Mucosa of gallbladder (tissue), 1 donor: ENCODE measurements at places on chromosomes 7 and 10. TPM values are rescaled to one million over a fixed set of nuclear protein-coding genes. Genes with fewer than 3 reads are reported as not detected.

DNA sequence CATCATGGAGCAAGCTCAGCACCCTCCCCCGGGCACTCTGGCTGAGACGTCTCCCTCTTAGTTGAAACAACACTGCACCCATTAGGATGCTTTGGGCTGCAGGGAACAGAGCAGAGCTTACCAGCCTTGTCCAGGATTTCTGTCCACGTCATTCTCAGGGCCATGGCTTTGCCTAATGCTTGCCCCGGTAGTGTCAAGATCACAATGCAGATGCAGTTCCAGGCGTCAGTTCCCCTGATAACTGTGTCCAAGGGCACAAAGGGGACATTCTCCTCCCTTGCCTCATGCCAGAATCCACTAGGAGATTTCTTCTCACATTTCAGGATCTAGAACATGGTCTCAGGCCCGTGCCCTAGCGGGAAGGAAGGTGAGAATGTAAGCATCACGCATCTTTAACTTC, 17.2 kb upstream of the GRB10 start:
- no peak for DNase-seq

- DNase-seq = no peak
Measured at GRCh38 chr10:51255381-51255780, 181.1 kb downstream of the PRKG1 start.

- no peak for DNase-seq
Measured at GRCh38 chr7:116317907-116318306, 107.6 kb downstream of the TES start.

GRCh38 chr7:66920769-66921395, at the start of gene TMEM248:
TSS of gene TMEM248 (plus strand) at chr7:66921225. CDS start at chr7:66941866, 20,641 bp downstream.
- DNase-seq = peak; percentile 92

DNA sequence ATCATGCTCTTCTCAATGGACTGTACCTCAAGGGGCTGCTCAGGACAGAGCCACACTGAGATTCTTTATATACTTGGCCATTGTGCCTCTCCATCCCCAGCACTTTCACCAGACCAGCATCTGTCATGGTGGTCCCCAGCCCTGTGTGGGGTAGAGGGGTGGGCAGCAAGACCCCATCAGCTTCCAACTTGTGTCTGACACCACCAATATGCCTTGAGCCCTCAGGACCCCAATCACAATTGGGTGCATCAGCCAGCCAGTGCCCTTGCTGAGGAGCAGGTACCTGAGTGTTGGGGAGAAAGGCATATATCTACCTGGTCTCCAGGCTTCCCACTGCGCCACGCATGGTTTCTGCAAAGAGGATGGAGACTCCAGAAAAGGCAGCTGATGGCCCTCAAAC, 56.3 kb downstream of the GRID1 start:
- DNase-seq = no peak

DNA sequence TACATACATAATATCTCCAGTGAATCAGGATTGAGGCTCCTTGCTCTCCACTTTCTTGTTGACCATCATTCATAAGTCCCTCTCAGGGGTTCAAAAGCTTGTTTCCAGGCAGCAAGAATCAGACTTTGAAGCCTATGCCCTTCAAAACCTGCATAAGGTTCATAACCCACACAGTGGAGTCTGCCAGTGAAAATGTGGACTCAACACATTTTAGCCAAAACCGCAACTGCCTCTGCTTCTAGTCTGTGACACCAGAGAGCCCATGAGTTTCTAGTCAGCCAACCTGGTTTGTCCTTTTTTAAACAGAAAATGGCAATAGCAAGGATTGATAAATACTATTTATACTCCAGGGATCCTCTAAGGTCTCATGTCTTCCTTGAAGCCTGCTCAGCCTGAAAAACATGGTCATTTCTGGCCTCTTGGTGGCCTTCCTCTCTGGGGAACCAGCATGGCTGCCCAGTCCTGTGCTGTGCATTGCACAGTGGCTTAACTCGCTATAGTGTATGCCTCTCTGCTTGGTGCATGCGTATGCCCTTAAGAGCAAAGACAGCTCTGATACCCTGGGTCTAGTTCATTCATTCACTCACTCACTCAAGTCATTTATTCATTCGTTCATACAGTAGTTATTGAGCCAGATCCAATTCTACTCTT, 67.5 kb downstream of the WIPF3 start:
- no peak for DNase-seq

DNA sequence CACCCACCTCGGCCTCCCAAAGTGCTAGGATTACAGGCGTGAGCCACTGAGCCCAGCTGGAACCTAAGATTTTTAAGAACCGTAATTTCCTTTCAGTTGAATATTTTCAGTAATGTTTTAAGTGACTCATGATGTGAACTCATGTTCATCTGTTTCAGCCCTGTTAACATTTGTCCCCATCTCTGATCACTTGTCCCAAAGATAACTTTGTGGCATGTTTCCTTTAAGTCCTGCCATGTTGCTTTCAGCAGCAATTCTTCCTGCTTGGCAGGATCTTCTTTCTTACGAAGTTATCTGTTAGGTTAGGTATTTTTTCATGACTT, 19.3 kb downstream of the ZRANB1 start:
- DNase-seq = no peak

DNA sequence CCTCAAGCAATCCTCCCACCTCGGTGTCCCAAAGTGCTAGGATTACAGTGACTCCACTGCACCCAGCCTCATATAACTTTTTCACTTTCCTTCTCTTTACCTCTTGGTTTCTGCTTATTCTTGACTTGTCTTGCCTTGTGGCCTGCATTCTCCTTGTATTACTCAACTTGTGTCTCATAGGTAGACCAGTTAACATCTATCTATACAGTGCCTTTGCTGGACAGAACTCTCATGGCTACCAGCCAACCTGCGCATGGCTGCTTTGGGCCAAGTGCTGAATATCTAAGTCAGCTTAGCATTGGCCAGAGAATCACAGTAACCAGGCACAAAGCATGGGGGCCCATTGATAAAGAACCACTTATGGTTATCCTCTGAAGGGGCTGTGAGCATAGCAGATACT, 42.6 kb upstream of the ZNRF2 start:
- DNase-seq = no peak

DNA sequence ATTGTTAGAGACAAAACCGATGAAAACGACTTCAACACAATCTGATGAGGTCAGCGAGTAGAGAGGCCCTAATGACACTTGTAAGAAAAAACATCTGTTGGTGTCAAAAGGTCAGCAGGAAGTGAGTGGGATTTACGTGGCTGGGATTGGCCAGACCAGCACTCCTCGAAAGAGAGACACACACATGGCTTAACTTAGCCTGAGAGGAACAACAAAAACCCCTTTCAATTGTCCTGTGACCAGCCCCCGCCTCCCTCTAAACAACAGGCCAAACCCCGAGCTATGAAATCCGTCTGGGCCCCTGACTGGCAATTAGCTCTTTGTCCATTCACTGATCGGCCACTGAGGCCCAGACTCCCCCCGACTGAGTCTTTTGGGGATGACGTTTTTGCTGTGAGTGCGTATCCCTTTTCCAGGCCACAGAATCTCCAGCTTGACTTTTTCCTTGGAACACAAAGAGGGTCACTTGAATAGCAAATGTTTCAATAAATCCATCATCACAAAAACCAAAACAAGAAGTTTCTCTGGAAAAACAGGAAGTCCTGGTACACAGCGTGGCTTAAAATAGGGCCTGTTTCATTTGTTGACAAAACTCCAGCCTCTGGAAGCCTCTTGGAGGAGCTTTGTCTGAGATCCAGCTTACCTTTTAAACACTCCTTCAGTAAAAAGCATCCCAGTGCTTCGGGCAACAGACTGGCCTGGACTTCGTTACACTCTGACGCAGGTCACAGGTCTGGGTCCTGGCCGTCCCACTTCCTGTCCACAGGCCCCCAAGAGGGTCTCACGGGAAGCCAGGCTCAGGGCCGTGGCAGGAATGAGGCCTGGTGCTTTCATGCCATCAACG, 103.0 kb downstream of the CTBP2 start:
- peak; percentile 69 for DNase-seq

GRCh38 chr7:36629351-36629750, 94.9 kb downstream of the AOAH start:
- no peak for DNase-seq

GRCh38 chr10:94235461-94235860, 127.3 kb downstream of the NOC3L start:
- no peak for DNase-seq

- DNase-seq = no peak
Measured at GRCh38 chr10:34916314-34916713, 101.2 kb upstream of the PARD3 start.

DNA sequence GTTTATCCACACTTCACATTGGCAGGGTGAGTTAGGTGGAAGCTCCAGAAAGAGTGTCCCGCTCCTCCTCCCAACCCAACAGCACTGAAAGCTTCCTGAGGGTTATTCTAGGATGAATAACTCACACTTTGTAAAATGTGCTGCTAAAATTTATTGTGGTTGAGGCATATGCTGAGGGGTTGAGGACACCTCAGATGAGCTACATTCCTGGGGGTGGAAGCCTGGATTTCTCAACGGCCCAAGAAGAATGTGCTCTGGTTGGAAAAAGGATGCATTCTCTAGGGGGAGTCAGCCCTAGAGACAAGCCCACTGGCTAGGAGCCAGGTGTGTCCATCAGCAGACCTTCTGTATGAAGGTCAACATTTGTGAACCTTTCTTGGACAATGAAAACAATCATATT, 91.5 kb upstream of the PDE1C start:
- DNase-seq = no peak

- DNase-seq = no peak
Measured at GRCh38 chr7:105988276-105988675, 25.2 kb downstream of the CDHR3 start.

DNA sequence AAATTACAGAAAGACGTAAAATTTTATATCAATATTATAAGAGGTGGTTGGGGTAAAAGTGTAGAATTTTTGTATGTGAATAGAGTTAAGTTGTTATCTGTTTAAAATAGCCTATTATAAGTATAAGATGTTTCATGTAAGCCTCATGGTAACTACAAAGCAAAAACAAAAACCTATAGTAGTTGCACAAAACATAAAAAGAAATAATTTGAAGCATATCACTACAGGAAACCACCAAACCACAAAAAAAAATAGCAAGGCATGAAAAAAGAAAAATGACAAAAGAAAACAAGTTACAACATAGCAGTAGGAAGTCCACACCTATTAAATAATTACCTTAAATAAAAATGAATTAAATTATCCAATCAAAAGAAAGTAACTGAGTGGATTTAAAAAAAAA, 12.4 kb upstream of the GSTK1 start:
- no peak for DNase-seq

CAMK2B gene
- 0.23 TPM for total RNA-seq

SMO gene
- total RNA-seq = 15.8 TPM

ELAPOR2 gene
- total RNA-seq = 10.9 TPM

IDI2 gene
- not detected for total RNA-seq

GATA3 gene
- total RNA-seq = 1.5 TPM

DDC gene
- total RNA-seq = 1.7 TPM

NXPH1 gene
- total RNA-seq = 0.95 TPM

SAP25 gene
- 13.3 TPM for total RNA-seq

VSTM4 gene
- 13.1 TPM for total RNA-seq
